Cardiac ventricle fibroblast (primary cell): ENCODE measurements at places on chromosomes 12 and 14. TPM values are rescaled to one million over a fixed set of nuclear protein-coding genes. Genes with fewer than 3 reads are reported as not detected.

The HOXC4 gene
- 0.05 TPM in 1 of 2 replicates, not detected in the other for total RNA-seq

The SDR9C7 gene
- not detected in 2 replicates for total RNA-seq

The HOMEZ gene
- 6.7 and 8.2 TPM in 2 replicates for total RNA-seq

The MYO1H gene
- not detected in 2 replicates for total RNA-seq

The C14orf132 gene
- total RNA-seq: 23.0 and 23.3 TPM in 2 replicates

The TMPRSS12 gene
- not detected in 2 replicates for total RNA-seq

The ANO4 gene
- 0.54 and 0.56 TPM in 2 replicates for total RNA-seq

The POTEG gene
- not detected in 2 replicates for total RNA-seq

The PTPRQ gene
- 0.06 and 0.10 TPM in 2 replicates for total RNA-seq

The KRT73 gene
- total RNA-seq: not detected in 2 replicates

The TMTC2 gene
- total RNA-seq: 10.3 and 14.1 TPM in 2 replicates

The ADAM21 gene
- 0.34 and 0.81 TPM in 2 replicates for total RNA-seq

The SMOC1 gene
- 0.64 and 1.8 TPM in 2 replicates for total RNA-seq

The DBX2 gene
- total RNA-seq: not detected in 2 replicates

The C12orf56 gene
- not detected in 2 replicates for total RNA-seq

The MARS1 gene
- 38.9 and 58.2 TPM in 2 replicates for total RNA-seq

The BMP4 gene
- total RNA-seq: 12.3 and 15.2 TPM in 2 replicates

The PPHLN1 gene
- 38.5 and 46.4 TPM in 2 replicates for total RNA-seq

The OVCH1 gene
- total RNA-seq: 0.06 and 0.20 TPM in 2 replicates

The MORN3 gene
- 0.12 and 0.15 TPM in 2 replicates for total RNA-seq

The DPY19L2 gene
- total RNA-seq: 0.19 and 0.68 TPM in 2 replicates
